HT-29 (cell line): ENCODE measurements at places on chromosomes 7 and 10. TPM values are rescaled to one million over a fixed set of nuclear protein-coding genes. Genes with fewer than 3 reads are reported as not detected.

DNA sequence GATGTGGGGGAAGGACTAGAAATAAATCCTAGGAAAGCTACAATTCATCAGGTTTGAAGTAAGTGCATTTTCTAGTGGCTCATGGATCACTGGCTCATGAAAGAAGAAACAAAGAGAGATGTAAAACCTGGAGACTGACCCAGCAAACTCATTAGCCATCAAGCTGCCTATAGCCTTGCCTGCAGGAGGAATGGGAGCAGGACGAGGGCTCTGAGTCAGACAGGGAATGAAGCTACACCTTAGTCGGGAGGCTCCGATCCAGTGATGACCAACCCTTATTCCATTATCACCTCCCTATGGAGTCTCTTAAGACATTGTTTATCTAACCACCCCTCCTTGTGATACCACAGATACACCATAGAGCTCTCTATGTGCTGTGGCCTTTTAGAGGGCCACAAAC is 112.5 kb upstream of the WDR11 start:
- no peak for DNase-seq

The WDFY4 gene
- 0.10 TPM in 1 of 2 replicates, not detected in the other for total RNA-seq

GRCh38 chr7:152869041-152869676 is 109.6 kb downstream of the ACTR3B start:
- no peak for DNase-seq

DNA sequence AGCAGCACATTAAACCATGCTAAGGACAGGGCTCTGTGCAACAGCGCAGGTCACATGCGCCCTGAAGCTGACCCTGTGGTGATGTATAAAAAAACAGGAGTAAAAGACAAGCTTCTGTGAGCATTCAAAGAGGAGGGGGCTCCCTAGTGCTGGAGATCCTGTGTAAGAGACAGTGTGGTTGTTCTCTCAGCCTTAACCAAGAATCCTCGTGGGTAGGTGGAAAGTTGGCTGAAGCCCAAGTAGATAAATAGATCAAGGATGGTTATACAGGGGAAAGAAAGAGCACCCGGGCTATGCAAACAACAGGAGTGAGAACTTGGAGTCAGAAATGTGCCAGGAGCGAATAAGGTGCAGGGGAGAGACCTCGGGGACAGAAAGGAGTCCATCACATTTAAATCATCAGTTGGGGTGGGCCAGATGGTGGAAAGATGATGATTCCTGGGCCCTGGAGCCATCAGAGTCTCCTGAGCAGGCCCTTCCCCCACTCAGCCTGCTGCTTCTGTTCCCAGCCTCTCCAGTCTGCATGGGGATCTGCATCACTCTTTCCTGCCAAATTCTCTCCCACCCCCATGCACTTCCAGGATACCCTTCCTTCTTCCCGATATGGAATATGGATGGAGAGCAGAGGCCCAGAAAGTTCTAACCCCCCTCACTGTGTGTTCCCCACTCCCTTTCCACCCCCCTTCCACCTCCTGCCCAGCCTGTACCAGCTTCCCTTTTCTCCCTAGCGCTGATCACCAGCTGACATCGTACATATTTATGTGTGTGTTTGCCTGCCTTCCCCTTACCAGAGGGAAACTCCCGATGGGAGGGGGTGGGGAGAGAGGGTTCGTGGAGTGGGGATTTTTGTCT is 78.1 kb upstream of the PRR15 start:
- no peak for DNase-seq

The PTPRZ1 gene
- total RNA-seq = not detected in 2 replicates

GRCh38 chr7:96169439-96169838 is 152.5 kb downstream of the SLC25A13 start:
- no peak for DNase-seq
